Activated T-helper 9 cell treated with anti-CD3 and anti-CD28 coated beads, Interleukin-2, amount 50 U/mL, for 16 hours (primary cell): ENCODE measurements at places on chromosomes 16 and 17.
A peak's percentile ranks its signal among the peaks of the same experiment; 100 is the strongest.

DNA sequence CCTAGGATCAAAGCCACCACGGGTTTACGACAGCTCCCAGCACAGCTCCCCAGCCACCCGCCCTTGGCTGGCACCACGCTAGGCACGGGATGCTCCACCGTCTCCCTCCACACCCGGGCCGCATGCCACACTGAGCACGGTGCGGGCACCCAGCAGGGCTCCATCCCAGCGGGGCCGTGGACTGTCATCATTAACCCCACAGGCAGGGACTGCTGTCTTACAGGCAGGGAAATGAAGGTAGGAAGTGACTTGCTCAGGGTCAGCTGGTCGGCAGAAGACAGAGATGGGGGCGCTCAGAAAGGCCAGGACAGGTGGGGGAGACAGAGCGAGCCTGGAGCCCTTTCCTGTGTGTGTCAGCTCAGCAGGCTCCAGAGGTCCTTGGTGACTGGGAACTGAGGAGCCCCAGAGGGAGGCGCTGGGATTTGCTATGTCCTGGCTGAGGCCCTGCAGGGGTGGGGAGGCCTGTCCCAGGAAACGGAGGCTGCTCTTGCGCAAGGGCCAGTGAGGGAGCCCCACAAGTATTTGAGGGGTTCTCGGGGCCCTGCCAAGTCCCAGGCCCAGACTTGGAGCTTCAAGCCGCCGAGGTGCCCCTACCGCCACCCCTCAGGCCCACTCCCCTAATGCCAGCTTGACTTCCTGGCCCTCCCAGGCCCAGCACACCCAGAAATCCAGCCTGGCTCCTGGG, 3.2 kb downstream of the UBALD1 start:
- DNase-seq = no peak

DNA sequence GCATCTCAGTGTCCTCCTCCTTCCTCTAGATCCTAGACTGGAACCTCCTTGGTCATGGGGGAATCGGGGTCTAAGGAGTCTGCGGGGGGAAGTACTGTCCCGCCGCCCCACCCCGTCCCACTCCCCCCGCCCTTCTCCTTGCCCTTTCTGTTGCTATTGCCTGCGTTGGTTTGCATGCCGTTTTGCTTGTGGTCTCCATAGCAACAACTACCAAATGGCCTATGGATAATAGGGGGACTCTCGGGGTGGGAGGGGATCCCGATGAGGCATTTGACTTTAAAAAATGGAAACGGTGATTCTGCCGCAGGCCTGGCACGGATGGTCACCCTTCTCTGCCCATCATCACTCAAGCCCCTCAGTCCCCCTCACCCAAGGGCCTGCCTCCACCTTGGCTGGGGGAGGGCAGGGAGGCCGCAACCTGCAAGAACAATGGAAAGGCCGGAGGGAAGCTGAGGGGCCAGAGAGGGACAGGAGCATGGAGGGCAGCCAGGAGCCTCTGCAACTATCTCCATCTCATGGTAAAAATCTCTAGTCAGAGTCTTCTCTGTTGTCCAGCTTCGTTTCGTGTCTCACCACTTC, 231.4 kb upstream of the TNRC6C start:
- DNase-seq = no peak

DNA sequence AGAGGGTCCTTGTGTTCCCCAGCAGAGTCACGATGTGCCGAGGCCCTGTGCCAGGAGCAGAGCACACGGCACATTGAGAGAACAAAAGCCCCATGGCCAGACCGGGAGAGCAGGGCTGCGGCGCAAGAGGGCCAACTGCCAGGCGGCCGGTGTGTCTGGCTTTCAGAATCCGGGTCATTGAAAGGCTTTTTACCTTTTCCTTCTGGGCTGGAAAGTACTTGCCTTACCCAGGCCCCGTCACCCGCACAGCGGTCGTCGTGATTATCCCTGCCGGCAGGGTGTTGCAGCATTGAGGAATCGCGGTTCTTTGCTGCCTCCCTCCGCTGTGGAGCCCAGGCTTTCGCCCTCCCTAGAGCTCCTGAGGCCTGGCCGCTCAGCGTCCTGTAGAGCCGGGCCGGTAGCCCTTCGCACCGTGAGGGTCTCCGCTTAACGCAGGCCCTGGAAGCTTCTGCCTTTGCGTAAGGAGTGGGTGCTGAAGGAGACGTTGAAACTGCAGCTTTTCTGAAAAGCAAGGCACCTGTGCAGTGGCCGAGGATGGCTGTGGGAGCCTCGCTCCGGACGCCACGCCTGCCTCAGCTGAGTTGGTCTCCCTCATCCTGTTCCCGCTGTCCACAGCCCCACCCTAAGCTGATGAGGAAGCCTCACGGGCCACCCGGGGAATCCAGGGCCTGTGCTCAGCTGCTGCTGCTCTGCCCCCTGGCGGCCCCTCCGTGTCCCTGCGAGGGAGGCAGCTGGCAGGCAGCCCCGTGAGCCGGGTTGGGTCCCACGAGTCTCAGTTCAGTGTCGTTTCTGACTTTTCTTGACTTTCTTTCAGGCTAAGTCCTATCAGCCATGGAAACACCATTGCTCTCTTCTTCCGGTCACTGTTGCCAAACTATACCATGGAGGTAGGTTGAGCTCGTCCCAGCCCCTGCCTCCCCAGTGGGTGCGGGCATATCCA, 8.6 kb upstream of the MC1R start:
- peak; percentile 56 for DNase-seq

DNA sequence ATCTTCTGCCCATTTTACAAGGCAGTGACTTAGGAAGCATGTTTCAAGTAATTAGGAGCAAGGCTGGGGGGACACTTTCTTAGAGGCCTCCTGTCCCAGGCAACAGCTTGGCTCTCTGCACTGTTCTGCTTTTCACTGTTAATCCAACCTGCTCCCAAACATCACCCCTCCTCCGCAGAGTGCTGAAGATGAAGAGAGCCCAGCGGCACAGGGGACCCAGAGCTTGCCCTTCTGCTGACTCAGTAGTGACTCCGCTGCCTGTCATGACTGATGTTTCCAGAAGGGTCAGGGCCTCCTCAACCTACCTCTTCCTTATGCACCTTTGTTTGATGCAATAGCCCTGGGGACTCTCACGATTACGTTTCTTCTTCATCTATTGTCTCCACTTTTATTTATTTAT, 38.9 kb upstream of the NDRG4 start:
- no peak for DNase-seq

DNA sequence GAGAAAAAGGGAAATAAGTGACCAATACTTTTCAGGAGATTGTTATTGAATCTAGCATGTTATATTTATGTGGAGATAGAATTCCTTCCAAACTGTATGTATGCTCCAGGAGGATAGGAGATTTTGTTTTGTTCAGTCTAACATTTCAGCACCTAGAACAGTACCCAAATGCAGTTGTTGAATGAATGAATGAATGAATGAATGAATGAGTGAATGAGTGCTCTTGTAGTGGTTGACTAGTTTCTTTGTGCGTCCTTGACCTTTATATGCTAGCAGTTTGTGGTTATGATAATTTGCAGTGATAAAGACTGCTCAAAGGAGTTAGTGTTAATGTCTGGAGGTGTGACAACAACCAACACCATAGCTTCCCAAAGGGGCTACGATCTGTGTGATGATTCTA, 663.5 kb upstream of the GOT2 start:
- DNase-seq = no peak

DNA sequence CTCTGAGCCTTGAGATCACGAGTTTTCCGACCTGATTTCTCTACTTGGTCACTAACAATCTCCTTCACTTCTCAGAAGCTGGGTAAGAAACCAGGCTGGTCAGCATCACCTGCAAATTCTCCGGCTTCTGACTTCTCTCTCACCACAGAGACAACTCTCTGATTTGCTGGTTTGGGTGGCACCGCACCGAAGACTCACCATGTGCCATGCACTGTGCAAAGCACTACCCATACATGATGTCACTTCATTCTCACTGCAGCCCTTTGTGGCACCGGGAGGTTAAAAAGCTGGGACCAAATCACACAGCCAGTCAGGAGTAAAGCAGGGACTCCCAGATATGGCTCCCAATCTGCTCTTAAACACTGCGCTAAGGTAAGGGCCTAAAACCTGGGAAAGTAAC, 647 bp downstream of the VAC14 start:
- DNase-seq = no peak

DNA sequence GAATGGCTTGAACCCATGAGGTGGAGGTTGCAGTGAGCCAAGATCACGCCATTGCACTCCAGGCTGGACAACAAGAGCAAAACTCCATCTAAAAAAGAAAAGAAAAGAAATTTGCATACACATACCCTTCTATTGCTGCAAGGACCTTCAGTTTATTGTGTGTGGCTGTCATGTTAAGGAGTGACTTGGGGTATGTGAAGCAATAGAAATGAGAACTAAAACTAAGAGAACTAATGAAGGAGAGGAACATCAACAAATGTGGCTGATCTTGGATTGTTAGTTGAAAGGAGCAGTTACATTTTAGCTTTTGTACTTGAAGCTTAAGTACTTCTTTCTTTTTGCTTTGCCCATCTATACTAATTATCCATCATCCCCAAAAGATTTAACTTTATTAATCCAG, 12.7 kb upstream of the NSRP1 start:
- no peak for DNase-seq

GRCh38 chr16:12377497-12377896, 401.0 kb downstream of the SNX29 start:
- no peak for DNase-seq

DNA sequence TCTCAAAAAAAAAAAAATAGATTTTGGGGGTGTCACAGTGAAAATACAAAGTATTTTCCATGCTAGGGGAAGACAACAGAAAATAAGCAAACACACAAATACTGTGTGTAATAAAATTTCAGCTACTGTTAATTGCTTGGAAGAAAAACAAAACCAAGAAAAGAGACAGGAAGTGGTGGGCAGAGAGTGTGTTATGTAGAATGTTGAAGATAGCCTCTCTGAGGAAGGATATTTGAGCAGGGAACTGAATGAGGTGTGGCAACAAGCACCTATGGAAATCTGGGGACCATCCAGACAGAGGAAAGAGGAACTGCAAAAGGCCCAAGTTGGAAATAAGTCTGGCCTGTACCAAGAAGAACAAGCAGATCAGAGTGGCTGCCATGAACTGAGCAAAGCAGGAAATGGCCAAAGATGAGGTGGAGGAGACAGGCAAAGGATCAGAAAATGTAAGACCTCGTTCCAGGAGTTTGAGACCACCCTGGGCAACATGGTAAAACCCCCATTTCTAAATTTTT, 7.8 kb upstream of the USP31 start:
- DNase-seq = no peak

GRCh38 chr17:62680541-62681052, 53.1 kb downstream of the MRC2 start:
- no peak for DNase-seq

- no peak for DNase-seq
These were observed 52.9 kb downstream of the TTC19 start for GRCh38 chr17:16052486-16052885.

- DNase-seq = no peak
These were observed 373.2 kb downstream of the NPIPA8 start for GRCh38 chr16:17963185-17963836.

GRCh38 chr16:8053437-8053836, 536.9 kb downstream of the TMEM114 start:
- no peak for DNase-seq

DNA sequence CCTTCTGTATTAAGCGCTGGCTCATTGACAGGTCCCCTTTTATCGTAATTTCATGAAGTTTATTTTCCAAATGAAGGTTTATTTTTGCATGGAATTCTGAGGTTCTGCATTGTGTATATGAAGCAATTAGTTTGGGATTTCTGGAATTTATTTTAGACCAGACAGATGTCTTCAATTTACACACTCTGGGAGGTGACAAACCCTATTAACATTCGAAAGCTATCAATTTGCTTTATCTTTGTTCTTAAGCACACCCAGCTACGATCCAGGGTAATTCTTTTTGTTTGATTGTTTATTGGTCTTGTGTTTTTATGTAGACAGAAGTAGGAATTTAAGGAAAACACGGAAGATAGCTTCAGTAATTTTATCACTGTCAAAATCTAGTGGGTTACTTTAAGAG, 264.6 kb downstream of the HS3ST3A1 start:
- DNase-seq = no peak

DNA sequence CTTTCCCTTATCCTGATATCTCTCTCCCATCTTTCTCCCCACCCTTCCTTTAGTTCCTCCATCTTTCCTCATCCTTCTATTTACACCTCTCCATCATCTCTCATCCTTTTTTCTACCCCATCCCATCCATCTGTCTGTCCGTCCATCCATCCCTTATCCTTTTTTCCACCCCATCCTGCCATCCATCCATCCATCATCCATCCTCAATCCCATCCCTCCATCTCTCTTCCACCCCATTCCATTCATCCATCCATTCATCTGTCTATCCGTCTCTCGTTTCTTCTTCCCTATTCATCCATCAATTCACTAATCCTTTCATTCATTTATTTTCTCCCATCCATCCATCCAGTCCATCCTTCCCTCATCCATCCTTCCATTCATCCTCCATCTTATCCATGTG, 68.1 kb downstream of the ABCC6 start:
- no peak for DNase-seq

DNA sequence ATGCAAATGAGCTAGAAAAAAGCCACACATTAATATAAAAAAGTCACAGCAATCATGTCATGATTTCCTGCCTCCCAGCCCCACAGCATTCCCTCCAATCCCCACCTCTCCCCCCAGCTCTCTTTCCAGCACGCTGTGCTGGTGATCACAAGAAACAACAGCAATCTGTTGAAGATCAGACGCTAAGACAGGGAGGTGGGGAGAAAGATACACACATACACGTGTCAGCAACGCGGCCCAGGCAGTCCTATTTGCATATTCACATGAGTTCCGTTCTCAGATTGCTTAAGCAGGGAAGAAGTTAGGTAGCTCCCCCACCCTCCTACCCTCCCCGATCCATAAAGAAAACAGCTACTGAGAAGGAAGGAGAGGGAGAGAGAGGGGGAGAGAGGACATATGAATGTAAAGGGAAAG, 405.5 kb upstream of the PSMD7 start:
- DNase-seq = no peak

GRCh38 chr17:29138971-29139691, 41.1 kb downstream of the MYO18A start:
- no peak for DNase-seq

DNA sequence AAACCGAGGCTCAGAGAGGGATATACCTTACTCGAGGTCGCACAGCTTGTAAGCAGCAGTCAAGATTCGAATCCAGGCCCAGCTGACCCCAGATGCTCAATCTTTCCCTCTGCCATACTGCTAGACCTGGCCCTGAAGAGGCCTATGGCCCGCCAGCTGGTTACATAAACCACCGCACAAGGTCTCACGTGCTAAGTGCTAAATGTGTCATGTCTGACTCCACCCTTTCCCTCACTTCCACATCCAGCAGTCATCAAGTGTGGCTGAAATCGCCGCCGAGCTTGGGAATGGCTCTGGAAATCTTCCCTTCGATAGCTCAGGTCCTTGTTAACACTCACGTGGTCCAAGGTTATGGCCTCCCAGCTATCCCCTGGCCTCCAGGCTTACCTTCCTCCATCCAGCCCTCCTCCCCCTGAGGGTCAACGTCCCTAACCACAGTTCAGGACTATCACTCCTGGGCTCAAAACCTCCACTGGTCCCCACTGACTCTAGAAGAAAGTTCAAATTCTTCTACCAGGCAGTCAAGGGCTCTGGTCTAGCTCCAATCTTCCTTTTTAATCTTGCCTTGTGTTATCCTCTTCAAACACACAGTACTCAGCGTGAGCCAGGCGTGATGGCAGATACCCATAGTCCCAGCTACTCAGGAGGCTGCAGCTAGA, 3.5 kb downstream of the ZBTB4 start:
- no peak for DNase-seq

GRCh38 chr17:21376759-21377690, 868 bp downstream of the KCNJ12 start:
- no peak for DNase-seq

GRCh38 chr17:49249890-49250522, 19.4 kb upstream of the PHOSPHO1 start:
- DNase-seq = no peak

- DNase-seq = no peak
These were observed 148.7 kb downstream of the FTO start for GRCh38 chr16:53852678-53853077.
